ENCODE measurements at places on chromosomes 1 and 21.

DNA sequence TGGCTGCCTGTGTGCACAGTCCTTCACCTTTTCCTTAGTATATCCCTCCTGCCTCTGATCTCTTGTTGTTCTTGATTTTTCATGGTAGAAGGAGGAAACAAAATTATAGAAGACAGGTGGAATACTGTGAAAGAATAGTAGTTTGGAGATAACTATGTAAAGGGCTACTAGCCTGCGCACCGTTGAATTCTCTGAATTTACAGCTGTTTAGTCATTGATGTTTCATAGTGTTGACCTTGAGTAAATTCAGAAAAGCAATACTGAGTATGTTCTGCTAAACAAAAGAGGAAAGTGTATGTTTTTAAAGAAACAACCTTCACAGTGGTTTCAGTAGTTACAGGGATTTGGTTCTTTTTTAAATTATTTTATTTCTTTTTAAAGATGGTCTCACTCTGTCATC lies 18.1 kb downstream of the CAMTA1 start:
- H3K4me3 ChIP-seq, result no peak overlapping the region
- H3K4me1 ChIP-seq, result peaks cover 43% of the 10 kb centered on the region
- no peak for DNase-seq

- DNase-seq, result peak; percentile 41
- no peaks in the 10 kb centered on the region for H3K36me3 ChIP-seq
- no peak overlapping the region for H3K27ac ChIP-seq
- H3K4me1 ChIP-seq, result peaks cover 4% of the 10 kb centered on the region
- no peaks in the 10 kb centered on the region for H3K27me3 ChIP-seq
Observed at GRCh38 chr1:119873135-119874015, 22.9 kb downstream of the ADAM30 start.

DNA sequence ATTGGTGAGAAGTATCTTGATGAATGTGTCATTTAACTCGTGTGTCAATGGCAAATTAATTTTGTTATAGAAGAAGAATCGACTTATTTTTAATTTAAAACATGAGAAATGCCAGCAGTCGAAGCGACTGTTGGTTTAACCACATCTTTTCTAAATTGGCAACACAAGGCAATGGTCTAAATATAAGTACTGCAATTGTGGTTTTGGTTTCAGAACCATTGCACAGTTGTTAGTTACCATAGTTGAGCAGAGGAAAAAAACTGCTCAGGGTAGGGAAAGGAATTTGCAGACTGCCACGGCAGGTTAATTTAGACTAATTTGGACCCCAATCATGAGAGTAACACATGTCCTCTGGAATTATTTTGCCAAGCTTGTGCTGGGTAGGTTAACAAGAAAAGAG lies 185.6 kb upstream of the RUNX1 start:
- H3K36me3 ChIP-seq, result no peaks in the 10 kb centered on the region
- H3K4me1 ChIP-seq, result peaks cover 11% of the 10 kb centered on the region
- DNase-seq, result no peak
- H3K27me3 ChIP-seq, result no peaks in the 10 kb centered on the region
- H3K27ac ChIP-seq, result no peak overlapping the region
- H3K4me3 ChIP-seq, result no peak overlapping the region

DNA sequence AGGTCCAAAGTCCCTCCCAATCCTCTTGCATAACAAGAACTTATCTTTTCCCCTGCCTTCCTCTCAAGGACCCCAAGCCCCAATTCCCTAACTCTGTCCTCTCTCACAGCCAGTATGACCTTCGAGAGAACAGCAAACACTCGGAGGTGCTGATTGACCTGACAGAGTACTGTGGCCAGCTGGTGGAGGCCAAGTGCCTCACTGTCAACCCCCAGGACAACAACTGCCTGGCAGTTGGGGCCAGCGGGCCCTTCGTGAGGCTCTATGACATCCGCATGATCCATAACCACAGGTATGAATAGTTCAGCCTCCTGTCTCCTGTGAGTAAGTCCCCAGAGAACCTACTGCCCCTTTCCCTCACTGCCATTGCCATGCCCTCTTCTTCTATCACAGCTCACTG lies 29.9 kb upstream of the TMEM222 start:
- H3K4me3 ChIP-seq, result no peak overlapping the region
- H3K27me3 ChIP-seq, result no peaks in the 10 kb centered on the region

DNA sequence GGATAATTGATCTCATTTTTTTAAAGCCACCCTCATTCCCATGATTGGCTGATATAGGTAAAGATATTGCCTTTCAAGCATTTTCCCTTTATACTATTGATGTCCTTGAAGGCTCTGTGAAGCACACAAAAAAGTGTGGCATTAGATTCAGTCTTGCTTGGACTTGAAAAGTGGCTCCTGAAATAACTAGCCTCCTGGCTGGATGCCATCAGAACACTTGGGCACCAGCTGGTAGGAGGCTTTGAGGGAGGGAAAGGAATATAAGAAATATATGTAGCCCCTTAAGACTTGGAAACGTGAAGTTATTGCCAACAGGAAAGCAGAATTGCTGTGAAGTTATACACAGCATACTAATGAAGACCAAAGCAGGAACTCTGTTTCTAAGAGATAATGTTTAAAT lies 14.1 kb downstream of the MTR start:
- no peak overlapping the region for H3K27ac ChIP-seq
- H3K4me3 ChIP-seq, result no peak overlapping the region
- H3K36me3 ChIP-seq, result peaks cover 29% of the 10 kb centered on the region
- H3K4me1 ChIP-seq, result no peaks in the 10 kb centered on the region

- no peak overlapping the region for H3K4me3 ChIP-seq
- DNase-seq, result no peak
- H3K4me1 ChIP-seq, result no peaks in the 10 kb centered on the region
- peaks cover 6% of the 10 kb centered on the region for H3K27me3 ChIP-seq
Observed at GRCh38 chr1:209999005-209999404, 61.0 kb downstream of the SYT14 start.

GRCh38 chr1:92886886-92887419 lies 55.1 kb downstream of the RPL5 start:
- no peaks in the 10 kb centered on the region for H3K36me3 ChIP-seq
- no peak for DNase-seq
- no peaks in the 10 kb centered on the region for H3K4me1 ChIP-seq
- no peaks in the 10 kb centered on the region for H3K27me3 ChIP-seq
- H3K4me3 ChIP-seq, result no peak overlapping the region

- no peaks in the 10 kb centered on the region for H3K4me1 ChIP-seq
- no peaks in the 10 kb centered on the region for H3K27me3 ChIP-seq
- peak; percentile 26 for DNase-seq
- H3K27ac ChIP-seq, result no peak overlapping the region
- no peaks in the 10 kb centered on the region for H3K36me3 ChIP-seq
- H3K4me3 ChIP-seq, result no peak overlapping the region
Observed at GRCh38 chr1:163166886-163167555, 35.7 kb downstream of the RGS5 start.

DNA sequence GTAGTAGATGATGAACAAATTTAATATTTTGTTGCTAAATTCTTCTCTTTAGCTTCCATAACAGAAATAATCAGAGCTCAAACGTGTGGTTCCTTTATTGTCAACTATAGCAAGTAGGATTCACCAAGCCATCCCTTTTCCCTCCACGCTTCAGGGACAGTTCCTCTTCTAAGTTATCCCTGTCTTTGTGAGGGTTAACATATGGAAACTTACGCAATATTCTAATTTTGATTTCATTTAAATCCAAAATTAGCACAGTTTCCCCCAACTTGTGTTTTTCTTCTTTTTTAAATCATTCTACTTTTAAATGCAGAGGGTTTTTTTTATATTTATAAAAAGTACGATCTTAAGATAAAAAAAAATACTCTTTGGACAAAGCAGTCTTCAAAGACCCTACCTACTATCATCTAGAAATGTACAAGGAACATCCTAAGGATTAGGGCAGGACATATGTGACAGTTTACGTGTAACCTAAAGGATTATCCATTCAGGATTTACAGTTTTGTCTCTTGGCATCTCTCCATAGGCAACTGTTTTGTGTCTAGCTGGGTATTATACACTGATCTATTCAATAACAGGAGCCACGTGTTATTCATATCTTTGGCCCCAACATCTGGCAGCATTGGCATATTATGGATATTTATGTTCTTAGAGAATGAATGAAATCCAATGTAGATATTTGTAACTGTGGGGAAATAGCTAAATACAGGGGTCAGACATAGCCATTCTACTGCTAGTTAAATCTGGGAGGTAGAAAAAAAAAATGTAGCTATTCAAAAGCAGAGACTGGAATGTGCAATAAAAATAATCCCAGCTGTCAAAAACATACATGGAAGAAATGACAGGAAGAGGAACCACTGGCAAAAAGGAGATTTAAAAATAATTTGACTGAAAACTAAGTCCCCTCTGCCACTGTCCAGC lies 272.9 kb downstream of the NEGR1 start:
- H3K27ac ChIP-seq, result no peak overlapping the region
- H3K4me3 ChIP-seq, result no peak overlapping the region
- no peaks in the 10 kb centered on the region for H3K4me1 ChIP-seq
- DNase-seq, result no peak

DNA sequence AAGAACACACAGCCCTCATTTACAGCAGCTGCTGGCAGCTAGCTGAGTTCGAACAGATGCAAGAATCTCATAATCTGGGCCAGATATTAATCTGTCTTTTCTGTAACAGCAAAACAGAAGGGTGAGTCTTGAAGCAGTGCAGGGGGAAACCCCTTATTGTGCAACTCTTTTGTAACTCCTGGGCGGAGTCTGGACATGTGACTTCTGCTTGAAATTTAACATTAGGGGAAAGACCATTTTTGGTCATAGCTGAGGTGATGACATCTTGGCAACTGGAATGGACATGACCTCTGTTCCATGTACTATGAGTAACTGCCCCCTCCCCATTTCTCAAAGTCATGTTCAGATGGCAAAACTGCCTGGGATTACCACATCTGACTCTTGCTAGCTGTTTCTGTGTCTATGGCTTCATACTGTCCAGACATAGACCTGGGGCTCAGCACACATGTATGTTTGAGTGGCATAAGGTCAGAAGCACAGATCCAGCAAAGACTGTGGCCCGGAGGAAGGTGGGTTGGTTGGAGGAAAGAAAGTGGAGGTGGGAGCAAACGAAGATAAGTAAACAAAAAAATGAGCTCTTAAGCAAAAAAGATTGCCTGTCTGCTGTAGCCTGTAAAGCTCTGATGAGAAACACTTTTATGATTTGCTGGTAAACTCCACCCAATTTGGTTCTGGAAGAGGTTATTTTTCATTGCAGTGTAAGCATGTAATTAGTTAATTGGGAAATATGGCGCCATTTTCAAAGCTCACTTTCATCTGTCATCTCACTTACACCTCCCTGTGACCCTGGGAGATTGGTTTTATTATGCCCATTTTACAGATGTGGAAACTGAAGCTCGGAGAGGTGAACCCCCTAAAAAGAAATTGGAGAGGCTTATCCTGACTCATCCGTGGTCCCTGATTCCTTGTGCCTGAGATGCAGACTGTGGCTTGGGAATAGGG lies 26.1 kb downstream of the ETS2 start:
- no peaks in the 10 kb centered on the region for H3K36me3 ChIP-seq
- H3K27ac ChIP-seq, result peak overlapping the region; percentile 69

- DNase-seq, result peak; percentile 92
- peak overlapping the region; percentile 46 for H3K27ac ChIP-seq
- no peak overlapping the region for H3K4me3 ChIP-seq
- no peaks in the 10 kb centered on the region for H3K36me3 ChIP-seq
- H3K27me3 ChIP-seq, result no peaks in the 10 kb centered on the region
Observed at GRCh38 chr1:94303005-94303404, 65.6 kb upstream of the ARHGAP29 start.

GRCh38 chr21:45136927-45137611 lies 62.7 kb downstream of the ADARB1 start:
- no peak overlapping the region for H3K4me3 ChIP-seq
- DNase-seq, result peak; percentile 78
- peaks cover 14% of the 10 kb centered on the region for H3K4me1 ChIP-seq

GRCh38 chr21:41369920-41370839 lies 8.4 kb downstream of the MX2 start:
- DNase-seq, result peak; percentile 31
- H3K4me3 ChIP-seq, result peak overlapping the region; percentile 61
- no peak overlapping the region for H3K27ac ChIP-seq
- no peaks in the 10 kb centered on the region for H3K27me3 ChIP-seq
- H3K4me1 ChIP-seq, result peaks cover 8% of the 10 kb centered on the region

GRCh38 chr1:194705123-194705854 lies 1518.9 kb upstream of the B3GALT2 start:
- H3K27me3 ChIP-seq, result no peaks in the 10 kb centered on the region
- no peaks in the 10 kb centered on the region for H3K36me3 ChIP-seq
- DNase-seq, result no peak
- no peak overlapping the region for H3K4me3 ChIP-seq
- H3K4me1 ChIP-seq, result no peaks in the 10 kb centered on the region
- no peak overlapping the region for H3K27ac ChIP-seq

DNA sequence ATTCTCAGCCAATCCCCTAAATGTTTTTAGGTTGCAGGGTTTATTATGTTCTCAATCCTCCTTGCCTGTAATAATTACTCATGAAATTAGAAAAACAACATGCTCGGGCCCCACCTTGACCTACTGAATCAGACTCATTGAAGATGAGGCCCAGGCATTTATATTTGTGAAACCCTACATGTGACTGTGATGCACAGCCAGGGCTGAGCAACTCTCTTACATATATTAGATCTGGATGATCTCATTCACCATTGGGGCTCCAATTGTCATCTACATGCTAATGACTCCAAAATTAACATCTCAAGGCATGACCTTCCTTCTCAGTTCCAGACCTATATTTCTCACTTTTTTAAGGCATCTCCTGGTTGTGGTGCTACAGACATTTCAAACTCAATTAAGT lies 103.3 kb downstream of the WDR3 start:
- H3K4me1 ChIP-seq, result no peaks in the 10 kb centered on the region
- no peak for DNase-seq
- H3K4me3 ChIP-seq, result no peak overlapping the region
- no peak overlapping the region for H3K27ac ChIP-seq
- no peaks in the 10 kb centered on the region for H3K27me3 ChIP-seq
- no peaks in the 10 kb centered on the region for H3K36me3 ChIP-seq

DNA sequence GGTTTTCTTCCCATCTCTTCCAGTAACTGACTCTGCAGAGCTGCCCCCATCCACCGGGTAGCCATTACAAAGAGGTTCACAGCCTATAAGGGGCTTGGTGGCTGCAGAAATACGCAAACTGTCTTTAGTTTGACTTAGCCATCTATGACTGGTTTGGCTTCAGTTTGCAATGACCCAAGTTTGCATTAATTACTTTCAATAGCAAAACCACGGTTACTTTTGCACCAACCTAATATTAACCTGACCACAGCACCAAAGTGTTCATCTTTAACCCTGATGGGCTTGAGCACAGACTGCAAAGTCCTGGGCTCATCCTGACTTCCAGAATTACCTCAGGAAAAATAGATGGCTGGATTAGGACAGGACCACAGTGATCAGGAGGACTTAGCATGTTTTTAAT lies 2.2 kb upstream of the HAO2 start:
- no peaks in the 10 kb centered on the region for H3K36me3 ChIP-seq
- H3K27me3 ChIP-seq, result peaks cover 3% of the 10 kb centered on the region
- H3K4me1 ChIP-seq, result no peaks in the 10 kb centered on the region
- no peak overlapping the region for H3K4me3 ChIP-seq
- DNase-seq, result no peak

DNA sequence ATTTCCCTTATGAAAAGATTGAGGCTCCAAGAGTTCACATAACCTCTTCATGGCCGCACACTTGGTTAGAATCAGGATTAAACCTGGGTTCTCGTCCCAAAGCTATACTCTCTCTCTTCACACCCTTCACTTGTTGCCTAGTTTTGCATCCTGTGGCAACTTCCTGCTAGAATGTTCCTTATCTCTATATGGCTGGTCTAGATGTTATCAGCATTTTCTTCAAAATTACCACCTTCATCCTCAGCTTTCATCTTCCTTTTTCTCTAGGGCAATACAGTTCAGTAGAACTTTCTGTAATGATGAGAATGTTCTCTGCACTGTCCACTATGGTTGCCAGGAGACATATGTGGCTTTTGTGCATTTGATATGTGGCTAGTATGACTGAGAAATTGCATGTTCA lies 31.1 kb upstream of the BCAR3 start:
- H3K27ac ChIP-seq, result no peak overlapping the region
- H3K4me3 ChIP-seq, result no peak overlapping the region
- DNase-seq, result no peak
- H3K4me1 ChIP-seq, result peaks cover 21% of the 10 kb centered on the region
- peaks cover 2% of the 10 kb centered on the region for H3K27me3 ChIP-seq
